ENCODE measurements at places on chromosomes 2 and 18.
A peak's percentile ranks its signal among the peaks of the same experiment; 100 is the strongest.

DNA sequence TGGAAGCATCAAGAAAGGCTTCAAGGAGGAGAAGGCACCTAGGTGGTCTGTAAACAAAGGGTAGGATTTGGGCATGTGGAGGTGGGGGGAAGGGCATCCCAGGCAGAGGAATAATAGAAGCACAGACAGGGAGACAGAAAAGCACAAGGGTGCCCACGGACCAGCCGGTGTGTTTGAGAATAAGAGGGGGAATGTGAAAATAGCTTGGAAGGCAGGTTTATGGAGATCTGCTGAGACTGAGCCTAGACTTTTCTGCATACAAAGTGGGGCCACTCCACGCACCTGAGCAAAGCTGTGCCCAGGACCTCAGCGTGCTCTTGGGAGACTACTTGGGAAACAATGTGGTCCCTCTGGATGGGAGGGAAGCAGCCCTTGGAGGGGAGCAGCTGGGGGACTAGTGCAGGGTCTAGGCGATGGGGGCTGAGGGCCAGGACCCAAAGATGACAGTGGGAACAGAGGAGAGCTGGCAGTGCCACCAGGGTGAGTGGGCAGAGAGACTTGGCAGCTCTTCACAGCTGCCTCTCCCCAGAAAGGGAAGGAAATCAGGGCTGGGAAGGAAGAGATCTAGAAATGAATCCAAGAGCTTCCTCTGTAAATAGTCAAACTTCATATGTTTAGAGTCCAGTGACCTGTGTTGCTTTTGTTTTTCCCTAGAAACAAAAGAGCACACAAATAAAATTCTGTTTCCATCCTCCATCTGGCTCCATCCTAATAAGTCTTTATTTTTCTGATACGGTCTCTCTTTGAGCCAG, 110.7 kb upstream of the SMAD7 start:
- no peak for DNase-seq

DNA sequence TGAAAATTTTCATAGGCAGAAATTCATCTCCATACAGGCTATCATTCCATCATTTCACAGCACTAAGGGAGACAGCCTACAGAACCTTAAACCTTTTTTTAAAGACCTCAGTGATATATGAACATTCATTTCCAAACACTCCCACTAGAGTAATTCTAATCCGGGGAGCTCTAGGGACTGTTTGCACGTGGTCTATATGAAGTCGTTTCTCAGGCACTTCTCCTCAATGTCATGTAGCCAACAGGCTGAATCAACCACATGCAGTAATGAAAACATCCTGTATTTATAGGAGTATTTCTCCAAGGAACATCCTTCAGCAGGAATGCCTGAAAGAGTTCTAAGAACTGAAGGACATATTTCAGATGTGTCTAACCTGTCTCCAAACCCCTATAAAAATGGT, 97.3 kb upstream of the CREB1 start:
- DNase-seq, result no peak

GRCh38 chr2:217413193-217413592, 553.3 kb upstream of the TNP1 start:
- DNase-seq, result no peak

DNA sequence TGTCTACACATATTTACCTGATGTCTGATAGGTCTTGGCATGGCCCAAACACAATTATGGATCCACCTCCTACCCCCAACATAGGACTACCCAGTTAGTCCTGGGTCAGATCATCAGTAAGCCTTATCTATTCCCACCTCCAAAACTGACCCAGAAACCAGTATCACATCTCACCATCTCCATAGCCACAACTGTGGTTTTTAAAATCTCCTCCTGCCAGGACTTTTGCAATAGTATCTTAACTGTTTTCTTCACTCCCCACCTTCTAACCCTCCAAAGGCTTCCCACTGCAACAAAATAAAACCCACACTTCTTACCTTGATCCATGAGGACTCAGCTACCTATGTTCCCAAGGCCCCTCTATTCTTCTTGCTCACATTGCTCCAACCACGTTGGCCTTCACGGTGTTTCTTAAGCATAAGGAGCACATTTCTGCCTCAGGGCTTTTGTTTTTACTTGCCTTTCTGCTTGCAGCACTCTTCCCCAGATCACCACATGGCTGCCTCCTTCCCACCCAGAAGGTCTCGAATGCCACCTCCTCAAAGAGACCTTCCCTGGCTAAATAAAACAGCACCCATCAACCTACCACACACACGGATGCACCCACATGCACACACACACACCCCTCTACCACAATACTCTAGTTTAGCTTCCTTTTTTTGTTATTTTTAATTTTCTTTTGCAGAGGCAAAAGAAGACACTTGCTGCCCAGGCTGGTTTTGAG, 125.9 kb upstream of the SLC1A4 start:
- no peak for DNase-seq

- no peak for DNase-seq
Measured at GRCh38 chr2:1910592-1911246, 166.4 kb upstream of the PXDN start.

GRCh38 chr18:50697509-50697908, 122.3 kb downstream of the MRO start:
- no peak for DNase-seq

DNA sequence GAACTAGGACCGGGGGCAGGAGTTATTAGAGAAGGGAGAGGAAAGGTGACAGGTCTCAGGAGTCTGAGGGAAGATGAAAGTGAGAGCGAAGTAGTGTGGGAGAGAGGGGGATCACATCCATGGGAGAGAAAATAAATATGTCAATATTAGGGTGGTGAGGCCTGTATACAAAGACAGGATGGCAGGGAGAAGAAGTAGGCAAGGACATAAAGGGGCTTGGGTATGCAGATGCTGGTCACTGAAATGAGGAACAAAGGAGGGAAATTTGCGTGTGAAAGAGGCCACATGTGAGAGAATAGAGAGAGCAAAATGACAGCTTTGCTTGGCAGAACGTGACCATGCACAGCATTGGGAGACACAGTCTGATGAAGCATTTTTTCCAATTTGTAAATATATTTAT, 13.6 kb downstream of the METAP1D start:
- DNase-seq, result peak; percentile 30

GRCh38 chr2:237199577-237199976, 113.9 kb downstream of the COPS8 start:
- no peak for DNase-seq

- no peak for DNase-seq
Measured at GRCh38 chr2:96391153-96391827, 55.7 kb downstream of the NCAPH start.

DNA sequence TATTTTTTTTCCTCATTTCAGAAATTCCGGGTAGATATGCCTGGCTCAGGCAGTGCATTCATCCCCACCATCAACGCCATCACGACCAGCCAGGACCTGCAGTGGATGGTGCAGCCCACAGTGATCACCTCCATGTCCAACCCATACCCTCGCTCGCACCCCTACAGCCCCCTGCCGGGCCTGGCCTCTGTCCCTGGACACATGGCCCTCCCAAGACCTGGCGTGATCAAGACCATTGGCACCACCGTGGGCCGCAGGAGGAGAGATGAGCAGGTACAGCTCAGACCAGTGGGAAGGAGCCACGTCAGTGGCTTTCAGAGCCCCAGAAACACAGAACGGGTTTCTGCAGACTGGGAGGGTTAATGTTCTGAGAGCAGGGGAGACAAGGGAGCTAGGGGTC, 11.4 kb downstream of the FOSL2 start:
- no peak for DNase-seq

DNA sequence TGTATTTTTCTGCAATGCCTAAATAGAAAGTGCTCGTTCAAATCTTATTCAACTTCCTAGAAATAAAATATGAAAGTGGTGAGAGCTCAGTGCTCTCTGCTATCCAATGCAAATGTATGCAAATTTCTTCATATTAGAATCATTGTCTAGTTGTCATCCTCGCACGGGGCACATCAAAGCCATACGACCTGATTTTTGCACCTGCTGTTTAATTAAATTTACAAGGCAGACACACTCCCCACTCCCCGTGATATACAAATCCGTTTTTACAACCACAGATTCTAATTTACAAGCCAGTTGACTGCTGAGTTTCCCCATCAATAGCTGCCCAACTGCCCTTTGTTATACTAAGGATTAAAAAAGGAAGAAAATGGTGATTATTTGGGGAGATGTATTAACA, 284.6 kb downstream of the RNF144A start:
- DNase-seq, result no peak

- DNase-seq, result no peak
Measured at GRCh38 chr18:43279015-43279744, 1.9 kb upstream of the SYT4 start.

DNA sequence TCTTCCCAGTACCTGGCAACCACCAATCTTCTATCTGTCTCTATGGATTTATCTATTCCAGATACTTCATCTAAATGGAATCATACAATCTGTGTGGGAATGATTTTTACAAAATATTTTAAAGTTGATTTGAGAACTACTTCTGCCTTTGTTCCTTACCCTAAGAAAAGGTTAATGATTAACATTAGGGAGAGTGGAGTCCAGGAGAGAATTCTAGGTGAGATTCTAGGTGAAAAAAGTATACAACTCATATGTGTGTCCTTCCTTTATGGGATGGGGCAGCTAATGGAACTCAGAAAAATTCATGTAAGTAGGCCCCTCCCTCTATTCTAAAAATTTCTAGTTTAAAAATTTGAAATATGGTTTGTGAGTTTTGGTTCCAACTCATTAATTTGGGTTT, 35.9 kb upstream of the WDSUB1 start:
- no peak for DNase-seq

- no peak for DNase-seq
Measured at GRCh38 chr18:74278058-74278457, 13.7 kb downstream of the CYB5A start.

- no peak for DNase-seq
Measured at GRCh38 chr18:22020127-22020866, 149.1 kb upstream of the GATA6 start.

GRCh38 chr2:179235463-179236108, 29.0 kb downstream of the SESTD1 start:
- no peak for DNase-seq

DNA sequence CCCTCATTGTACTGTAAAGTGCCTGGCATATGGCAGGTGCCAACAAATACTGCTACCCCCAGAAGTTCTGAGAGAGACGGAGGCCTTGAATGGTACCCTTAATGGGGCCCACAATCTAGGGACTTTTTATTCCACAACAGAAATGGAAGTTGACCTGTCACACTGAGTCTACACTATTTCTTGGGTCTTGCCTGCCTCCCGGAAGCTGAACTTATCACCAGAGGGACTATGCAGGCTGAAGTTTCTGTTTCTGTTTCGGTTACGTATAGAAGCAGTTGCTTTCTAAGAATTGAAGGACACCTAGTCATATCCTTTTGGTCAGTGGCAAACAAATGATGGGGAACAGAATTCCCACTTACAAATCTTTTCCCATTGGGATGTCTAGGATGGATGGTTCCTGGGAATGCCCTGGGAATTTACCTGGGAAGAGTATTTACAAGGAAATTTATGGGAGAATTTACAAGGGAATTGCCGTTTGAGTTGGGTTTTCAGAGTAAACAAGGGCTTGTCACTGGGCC, 74.2 kb downstream of the HS1BP3 start:
- DNase-seq, result peak; percentile 30

- DNase-seq, result peak; percentile 73
Measured at GRCh38 chr2:25279091-25279651, 62.6 kb downstream of the DNMT3A start.

DNA sequence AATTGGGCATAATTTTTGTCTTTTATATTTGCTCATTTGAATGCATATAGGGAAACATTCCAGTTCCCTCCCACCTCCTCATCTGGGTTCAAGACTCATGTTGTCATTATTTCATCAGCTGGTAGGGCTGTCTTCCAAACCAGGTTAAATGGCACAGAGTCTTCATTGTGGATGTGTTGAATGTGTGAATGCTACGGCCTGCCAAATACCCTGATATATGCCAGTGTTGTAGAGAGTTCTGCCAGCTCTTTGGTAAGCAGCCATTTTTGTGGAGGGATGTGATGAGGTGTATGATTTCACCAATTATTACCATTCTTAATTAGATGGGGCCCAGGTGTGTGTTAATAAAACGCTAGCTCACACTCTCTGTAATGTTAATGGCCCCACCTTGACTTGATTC, 121.7 kb downstream of the LYPD6B start:
- no peak for DNase-seq

GRCh38 chr2:189305291-189305943, 125.9 kb upstream of the COL5A2 start:
- no peak for DNase-seq

- DNase-seq, result no peak
Measured at GRCh38 chr2:126699716-126700581, 44.0 kb downstream of the GYPC start.

DNA sequence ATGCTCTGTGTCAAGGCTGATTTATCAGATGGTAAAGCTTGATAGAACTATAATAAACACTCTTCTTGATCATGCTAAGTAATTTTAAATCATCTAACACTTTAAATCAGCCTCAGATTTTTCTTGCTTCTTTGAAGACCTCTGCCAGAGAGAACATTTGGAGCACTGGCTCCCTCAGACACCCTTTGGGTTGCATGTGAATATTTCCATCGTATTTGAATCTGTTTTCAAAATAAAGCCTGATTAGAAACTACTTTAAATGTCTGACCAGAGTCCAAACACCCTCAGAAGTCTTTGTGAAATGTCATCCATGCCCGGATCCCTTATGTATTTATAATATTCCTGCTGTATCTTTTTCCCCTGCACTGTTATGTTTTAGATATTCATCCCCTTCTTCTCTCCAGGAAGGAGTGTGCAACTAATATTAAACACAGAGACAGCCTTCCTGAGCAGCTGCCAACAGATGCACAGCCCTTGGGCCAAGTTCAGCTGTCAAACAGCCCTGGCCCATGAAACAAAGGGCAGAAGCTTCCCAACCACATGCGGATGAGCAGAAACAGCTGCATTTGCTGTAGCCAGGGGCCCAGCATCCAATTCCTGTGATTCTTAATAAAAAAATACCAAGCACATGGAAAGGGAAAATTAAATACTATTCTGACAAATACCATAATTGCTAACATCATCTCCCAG, 46.5 kb downstream of the DPP10 start:
- DNase-seq, result no peak

GRCh38 chr2:62789518-62789917, 84.0 kb downstream of the EHBP1 start:
- DNase-seq, result no peak

GRCh38 chr2:10412380-10412779, 35.7 kb downstream of the ODC1 start:
- no peak for DNase-seq

DNA sequence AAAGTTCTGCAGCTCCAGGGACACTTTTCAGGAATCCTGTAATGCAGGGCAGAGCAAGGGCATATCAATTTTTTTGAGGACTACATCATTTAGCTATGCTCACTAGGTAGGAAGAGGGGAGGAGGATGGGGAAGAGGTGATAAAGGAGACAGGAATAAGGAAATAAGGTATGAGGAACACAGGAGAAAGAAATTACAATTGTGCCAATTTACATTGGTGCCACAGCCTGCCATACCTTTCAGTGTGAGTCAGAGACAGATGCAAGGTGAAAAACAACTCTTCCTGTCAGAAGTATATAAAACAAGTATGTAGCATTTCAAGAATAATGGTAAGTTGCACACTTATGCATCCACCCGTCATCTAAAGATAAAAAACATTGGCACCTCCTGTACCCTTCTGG, 5.4 kb upstream of the MRPS9 start:
- DNase-seq, result no peak

- DNase-seq, result no peak
Measured at GRCh38 chr18:41761333-41762018, 193.6 kb upstream of the PIK3C3 start.

GRCh38 chr2:172295677-172296076, 131.7 kb upstream of the ITGA6 start:
- no peak for DNase-seq

- DNase-seq, result no peak
Measured at GRCh38 chr18:11261486-11261885, 112.1 kb upstream of the PIEZO2 start.
